HTR-8/SVneo (cell line): ENCODE measurements at places on chromosomes 1 and 21.

- DNase-seq, result no peak
Observed at GRCh38 chr1:200409203-200409760, 554 bp downstream of the ZNF281 start.

GRCh38 chr1:109776206-109776835 is 12.6 kb upstream of the EPS8L3 start:
- no peak for DNase-seq

DNA sequence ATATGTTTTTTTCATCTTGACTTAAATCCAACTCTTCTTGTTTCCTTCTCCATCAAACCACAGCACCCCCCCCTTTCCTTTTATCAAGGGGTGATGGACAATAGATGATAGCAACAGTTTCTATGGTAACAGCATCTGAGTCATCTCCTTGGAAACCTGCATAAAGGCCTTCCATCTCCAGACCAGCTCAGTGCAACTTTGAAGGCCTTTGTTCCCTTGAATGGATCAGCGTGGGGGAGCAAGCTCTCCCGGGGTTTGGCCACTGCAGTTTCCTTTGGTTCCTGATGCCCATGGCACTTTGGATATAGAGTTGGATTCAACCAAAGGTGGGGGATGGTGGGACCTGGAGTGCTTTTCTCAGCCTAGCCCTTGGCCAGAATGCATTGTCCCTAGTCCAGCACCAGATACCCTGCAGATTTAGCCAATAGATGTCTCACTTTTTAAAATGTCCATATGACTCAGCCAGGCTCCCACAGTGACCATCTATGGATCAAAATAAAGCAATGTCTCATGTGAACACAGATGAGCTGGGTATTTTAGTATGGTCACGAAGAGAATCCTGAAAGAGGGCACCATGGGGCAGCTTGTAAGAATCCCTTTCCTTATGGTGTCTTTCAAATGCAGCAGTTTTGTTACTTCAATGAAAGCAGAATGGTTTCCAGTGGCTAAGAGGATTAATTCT is 127.7 kb downstream of the SPATA46 start:
- DNase-seq, result no peak

- no peak for DNase-seq
Observed at GRCh38 chr1:39890273-39890672, 7.0 kb upstream of the TRIT1 start.

GRCh38 chr1:243335292-243335691 is 79.5 kb downstream of the SDCCAG8 start:
- no peak for DNase-seq

DNA sequence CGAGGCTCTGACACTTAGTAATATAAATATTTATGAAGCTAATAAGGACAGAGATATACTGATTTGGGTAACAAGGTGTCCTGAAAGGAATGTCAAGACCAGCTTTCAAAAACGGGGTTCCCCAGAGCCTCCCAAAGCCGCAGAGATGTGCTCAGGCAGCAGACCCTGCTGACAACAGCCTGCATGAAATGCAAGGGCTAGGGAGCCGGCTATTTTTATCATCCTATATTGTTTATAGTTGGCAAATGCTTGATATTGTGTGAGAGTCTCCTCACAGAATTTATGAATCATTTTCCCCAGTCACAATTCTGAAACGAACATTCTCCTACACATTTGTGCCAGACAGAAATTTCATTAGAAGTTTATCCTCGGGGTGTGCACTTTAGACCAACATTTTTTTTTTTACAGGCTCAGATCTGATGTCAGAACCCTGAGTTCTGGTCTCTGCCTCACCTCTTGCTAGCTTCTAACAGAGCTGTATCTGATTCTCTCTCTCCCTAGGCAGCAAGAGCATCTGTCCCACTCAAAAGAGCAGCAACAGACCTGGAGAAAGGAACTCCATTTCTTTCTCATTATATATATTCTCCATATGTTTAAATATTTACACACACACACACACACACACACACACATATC is 302.3 kb upstream of the PLD5 start:
- DNase-seq, result no peak

- no peak for DNase-seq
Observed at GRCh38 chr1:230938924-230939368, 39.7 kb downstream of the TTC13 start.

DNA sequence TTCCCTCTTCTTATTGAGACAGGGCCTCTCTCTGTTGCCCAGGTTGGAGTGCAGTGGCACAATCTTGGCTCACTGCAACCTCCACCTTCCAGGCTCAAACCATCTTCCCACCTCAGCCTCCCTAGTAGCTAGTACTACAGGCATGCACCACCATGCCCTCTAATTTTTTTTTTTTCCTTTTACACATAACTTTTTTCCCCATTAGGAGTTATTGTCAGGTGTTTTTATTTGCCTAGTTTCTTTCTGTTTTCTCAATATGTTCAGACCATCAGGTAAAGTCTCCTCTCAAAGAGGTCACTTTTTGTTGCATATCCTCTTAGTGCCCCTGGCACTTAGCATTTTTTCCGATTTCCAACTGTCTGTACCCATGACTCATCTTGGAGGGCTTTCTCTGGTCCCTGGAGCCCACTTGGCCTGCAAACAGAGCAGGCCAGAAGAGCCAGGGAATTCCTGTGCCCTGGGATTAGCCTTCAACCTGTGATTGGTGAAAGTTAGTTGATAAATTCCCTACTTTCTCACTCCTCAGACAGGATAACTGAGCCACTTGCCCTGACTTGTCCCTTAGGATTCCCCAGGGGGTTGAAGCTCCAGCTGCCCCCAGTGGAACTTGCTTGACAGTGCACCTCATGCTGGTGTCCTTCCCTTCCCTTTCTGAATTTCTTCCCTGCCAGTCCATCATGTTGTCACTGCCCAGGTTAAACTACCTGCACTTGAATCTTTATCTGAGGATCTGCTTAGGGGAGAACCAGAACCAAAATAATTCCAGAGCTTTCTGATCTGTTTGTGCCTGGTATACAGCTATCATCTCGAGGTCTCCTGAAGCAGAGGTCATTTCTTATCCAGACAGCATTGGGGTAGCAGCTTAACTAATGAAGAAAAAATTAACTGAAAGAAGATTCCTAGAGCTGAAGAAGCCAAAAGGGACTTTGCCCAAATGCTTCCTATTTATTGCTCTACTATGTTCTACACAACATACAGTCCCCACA is 2.4 kb downstream of the NTPCR start:
- DNase-seq, result peak; percentile 73

GRCh38 chr1:153962088-153963029 is 978 bp downstream of the SLC39A1 start:
- DNase-seq, result no peak

DNA sequence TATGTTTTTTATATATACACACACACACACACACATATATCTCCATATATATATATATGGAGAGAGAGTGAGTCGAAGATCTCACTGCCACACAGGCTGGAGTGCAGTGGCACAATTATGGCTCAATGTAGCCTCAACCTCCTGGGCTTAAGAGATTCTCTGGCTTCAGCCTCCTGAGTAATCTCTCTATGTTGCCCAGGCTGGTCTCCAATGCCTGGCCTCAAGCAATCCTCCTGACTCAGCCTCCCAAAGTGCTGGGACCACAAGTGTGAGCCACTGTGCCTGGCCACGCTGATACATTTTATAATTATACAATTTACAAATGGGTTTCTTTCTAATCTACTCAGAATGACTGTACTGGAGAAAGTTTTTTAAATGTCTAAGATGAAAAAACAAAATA is 664.2 kb downstream of the PTPRC start:
- DNase-seq, result no peak

- no peak for DNase-seq
Observed at GRCh38 chr21:44763451-44764318, 37.9 kb downstream of the UBE2G2 start.

DNA sequence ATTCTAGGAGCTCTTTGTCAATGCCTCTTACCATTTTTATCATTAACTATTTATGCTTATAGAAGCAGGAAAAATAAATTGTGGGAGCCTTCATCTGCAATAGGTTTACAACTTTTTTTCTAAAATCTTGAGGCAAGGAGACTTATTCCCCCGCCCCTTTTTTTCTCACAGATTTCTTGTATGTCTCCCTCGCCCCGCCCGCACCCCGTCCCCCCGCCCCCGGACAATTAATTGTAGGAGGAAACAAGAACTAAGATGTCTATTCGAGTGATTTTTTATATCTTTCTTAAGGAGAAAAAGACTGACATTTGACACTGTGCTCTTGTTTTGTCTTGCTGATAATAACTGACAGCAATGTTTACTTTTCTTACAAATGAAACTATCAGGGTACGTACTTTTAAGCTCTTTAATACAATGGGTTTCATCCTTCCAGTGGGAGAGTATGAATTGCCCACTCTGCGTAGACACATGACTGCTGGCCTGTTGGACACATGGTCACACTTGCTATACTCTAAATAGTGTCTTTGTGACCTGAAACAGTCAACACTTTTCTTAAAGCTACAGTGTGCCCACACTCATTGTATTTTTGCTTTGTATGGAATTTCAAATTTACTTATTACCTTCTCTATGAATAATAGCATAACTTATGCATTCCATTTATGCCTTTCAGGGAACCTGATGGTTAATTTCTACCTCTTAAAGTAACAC is 1.5 kb upstream of the IVNS1ABP start:
- no peak for DNase-seq
